GM23338 (cell line): ENCODE measurements at places on chromosomes 1 and 21. TPM values are rescaled to one million over a fixed set of nuclear protein-coding genes. Genes with fewer than 3 reads are reported as not detected.

Gene LDLRAD1
- total RNA-seq: not detected in 2 replicates

DNA sequence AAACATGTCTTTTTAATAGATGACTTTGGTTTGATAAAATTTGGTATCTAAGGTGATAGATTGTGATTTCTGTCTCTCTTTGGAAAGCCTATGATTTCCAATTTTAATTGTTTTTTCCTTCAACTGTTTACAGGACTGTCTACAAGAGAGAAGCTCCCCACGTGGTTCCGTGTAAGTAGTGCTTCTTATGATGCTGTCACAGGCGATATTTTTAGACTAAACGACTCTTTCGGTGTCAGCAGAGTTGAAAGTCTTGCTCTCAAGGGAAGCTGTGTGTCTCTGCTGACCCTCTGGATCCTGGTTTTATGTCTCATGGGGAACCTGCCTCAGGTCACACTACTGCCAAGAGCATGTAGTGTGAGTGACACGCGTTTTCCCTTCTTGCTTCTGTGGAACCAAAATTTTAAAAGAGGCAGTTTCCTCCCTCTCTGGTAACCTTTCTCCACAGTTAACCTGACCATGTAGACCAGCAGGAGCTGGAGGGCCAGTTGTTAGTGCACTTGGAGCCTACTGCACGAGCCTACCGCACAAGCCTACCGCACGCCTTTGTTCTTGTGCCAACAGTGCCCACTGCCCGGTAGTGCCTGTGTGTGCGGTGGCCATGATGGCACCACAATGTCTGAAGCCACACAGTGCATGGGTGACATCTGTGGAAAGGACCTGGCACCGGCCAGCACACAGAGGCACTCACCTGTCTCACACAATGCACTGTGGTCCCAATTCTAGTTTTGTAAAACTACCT lies 91.9 kb downstream of the PCBP3 start:
- DNase-seq: no peak

DNA sequence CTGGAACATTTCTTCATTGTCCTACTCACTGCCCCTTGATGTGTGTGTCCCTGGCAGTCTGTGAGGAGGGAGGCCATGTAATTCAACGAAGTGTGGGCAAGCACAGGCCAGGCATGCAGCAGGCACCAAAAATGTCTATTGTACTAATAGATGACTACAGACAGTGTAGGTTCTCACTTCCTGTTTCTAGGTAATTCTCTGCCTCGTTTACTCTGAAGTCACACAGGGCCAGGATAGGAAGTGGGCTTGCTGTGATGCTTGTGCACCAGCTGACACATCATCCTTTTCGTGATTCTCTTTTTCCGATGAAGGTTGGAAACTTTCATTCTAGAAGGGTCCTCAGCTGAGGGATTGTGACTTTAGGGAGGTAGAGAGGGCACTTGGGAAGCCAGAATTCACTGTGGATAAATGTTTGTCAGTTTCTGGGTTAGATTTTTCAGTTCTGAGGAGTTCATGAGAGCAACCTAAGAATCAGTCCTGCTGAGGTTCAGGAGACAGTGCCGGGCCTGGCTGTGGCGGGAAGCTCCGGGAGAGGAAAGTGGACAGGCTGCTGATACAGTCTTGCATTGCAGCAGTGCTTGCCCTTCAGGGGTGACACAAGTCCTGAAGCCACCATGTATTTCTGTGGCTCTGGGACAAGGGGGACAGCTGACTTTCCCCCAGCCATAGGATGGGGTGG lies 4.3 kb upstream of the CSF1 start:
- DNase-seq: no peak

Gene CCDC30
- 0.23 and 0.56 TPM in 2 replicates for total RNA-seq

Gene CFAP45
- not detected in 2 replicates for total RNA-seq

Gene CENPL
- 23.5 and 40.7 TPM in 2 replicates for total RNA-seq

Gene DCLRE1B
- total RNA-seq: 8.7 and 9.7 TPM in 2 replicates

Gene TSPAN2
- total RNA-seq: 11.8 and 15.0 TPM in 2 replicates

DNA sequence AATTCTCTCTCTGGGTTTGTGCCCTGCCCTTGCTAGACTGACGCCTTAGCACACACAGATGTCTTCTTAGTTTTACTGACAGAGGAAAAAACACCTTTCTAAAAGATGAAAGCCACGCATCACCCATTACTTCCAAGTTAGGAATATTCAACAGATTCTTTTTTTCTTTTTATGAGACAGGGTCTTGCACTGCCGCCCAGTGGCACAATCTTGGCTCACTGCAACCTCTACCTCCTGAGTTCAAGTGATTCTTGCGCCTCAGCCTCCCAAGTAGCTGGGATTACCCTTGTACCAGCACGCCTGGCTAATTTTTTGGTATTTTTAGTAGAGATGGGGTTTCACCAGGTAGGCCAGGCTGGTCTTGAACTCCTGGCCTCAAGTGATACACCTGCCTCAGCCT lies 169.2 kb downstream of the APP start:
- no peak for DNase-seq

Gene CD1D
- total RNA-seq: 1.3 and 2.7 TPM in 2 replicates

GRCh38 chr1:29444782-29445729 lies 208.7 kb downstream of the PTPRU start:
- DNase-seq: no peak

Gene MYOG
- total RNA-seq: not detected in 2 replicates

DNA sequence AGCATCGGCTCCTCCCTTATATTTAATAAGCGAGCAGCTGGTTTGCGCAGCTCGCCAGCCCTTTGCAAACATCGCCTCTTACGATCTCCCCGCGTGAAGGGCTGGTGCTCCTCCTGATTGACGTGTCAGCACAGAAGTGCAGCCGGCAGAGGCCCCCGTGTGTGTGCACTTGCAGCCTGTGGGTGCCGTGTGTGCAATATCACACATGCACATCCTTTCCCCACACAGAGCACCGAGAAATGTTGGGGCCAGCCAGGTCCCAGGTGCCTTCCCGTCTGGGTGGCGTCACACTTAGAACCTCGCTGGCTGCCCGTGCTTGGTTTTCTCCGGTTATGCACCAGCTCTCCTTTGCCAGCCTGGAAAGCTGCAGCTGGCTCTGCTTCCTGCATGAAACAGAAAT lies 126.6 kb upstream of the AJAP1 start:
- DNase-seq: no peak

Gene GFI1
- total RNA-seq: 0.21 TPM in 1 of 2 replicates, not detected in the other

Gene PCNX2
- 61.2 and 88.3 TPM in 2 replicates for total RNA-seq

Gene GBP6
- not detected in 2 replicates for total RNA-seq

DNA sequence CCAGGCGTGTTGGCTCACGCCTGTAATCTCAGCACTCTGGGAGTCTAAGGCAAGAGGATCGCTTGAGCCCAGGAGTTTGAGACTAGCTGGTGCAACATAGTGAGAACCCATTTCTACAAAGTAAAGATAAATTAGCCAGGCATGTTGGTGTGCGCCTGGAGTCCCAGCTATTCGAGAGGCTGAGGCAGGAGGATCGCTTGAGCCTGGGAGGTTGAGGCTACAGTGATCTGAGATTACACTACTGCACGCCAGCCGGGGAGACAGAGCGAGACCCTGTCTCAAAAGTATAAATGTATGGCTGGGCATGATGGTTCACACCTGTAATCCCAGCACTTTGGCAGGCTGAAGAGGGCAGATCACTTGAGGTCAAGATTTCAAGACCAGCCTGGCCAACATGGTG lies 51.5 kb upstream of the LBR start:
- DNase-seq: no peak

DNA sequence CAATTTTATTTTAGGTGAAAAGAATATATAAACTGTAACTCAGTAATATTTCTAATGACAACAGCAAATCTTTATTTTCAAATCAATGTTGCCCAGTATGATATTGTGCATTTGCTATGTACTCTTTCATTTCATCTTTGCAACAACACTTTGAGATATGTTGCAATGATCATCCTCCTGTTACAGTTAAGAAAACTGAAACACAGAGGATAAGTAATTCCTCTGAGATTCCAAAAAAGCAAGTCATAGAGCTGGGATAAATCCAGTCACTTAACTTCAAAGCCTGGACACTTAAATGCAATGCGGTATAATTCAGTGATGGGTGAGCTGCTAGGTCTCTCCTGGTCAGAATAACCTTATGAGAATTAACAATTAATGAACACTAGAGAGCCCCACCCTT lies 48.6 kb upstream of the EXO1 start:
- no peak for DNase-seq

- no peak for DNase-seq
These were observed 22.7 kb downstream of the PRKACB start for GRCh38 chr1:84166797-84167196.

GRCh38 chr1:16906873-16907272 lies 11.1 kb downstream of the RNU1-2 start:
- no peak for DNase-seq

GRCh38 chr1:89800022-89800655 lies 20.7 kb upstream of the LRRC8D start:
- DNase-seq: no peak

DNA sequence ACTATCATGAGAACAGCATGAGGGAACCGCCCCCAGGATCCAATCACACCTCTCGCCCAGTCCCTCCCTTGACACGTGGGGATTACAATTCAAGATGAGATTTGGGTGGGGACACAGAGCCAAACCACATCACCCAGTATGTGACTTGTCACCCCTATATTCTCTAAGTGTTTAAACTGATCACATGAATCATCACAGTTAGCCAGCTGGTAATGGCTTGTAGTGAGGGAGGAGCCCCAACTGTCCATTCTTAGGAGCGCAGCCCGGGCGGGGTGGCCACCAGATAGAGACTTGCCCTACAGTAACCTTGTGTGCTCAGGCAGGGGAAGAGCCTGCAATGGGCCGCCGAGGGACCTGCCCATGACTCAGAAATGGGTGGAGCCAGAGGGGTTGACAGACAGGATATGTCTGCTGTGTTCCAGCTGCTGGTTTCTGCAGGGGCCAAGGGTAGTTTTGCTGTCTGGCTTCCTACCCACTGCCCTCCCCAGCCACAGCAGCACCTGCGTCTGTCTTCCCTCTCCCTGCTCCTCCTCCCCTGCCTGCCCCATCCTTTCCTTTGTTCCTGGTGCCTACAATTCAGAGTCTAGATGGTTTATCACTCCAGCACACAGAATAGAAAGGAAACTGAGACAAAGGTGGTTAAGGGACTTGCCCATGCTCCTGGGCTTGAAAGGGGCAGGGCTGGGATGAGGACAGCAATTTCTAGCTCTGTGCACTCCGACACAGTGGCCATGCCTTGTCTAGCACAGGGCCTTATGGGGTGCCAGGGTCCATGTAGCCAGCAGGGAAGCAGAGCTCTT lies 9.2 kb downstream of the ABCG1 start:
- peak; percentile 71 for DNase-seq

DNA sequence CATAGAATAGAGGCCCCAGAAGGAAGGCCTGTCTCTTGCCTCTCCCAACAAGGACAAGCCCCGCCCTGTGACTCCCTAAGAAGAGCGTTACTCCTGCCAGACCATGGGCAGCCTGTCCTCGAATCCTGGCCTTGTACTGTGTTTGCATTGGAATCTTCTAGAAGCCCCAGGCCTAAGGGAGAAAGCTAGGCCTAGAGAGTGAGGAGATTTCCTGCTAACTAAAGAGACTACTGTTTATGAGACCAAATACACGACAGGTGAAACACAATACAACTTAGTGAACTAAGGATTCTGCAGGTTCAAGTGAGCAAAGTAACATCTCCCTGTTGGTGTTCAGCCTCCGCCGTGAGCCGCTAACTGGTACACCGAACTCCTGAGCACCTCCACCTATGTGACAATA lies 62.7 kb downstream of the SYF2 start:
- no peak for DNase-seq

Gene CCDC185
- total RNA-seq: 0.08 and 0.56 TPM in 2 replicates

DNA sequence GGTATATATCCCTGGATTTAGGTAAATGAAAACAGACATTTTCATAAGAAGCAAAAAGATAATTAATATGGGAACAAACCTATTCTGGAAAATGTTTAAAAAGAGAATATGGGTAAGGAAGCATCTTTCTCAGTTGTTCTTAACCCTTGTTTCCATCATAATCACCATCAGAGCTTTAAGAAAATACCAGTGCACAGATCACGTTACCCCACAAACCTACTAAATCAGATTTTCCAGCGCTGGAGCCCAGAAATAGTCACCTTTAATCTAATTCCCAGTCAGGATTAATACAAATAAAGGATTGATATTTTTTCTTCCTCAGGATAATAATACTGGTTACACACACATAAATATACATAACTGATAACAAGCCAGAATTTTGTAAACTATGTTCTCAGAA lies 44.6 kb downstream of the PTPRC start:
- DNase-seq: no peak

- no peak for DNase-seq
These were observed 17.1 kb downstream of the TEX35 start for GRCh38 chr1:178530037-178530402.

- peak; percentile 73 for DNase-seq
These were observed 2.1 kb downstream of the FBLIM1 start for GRCh38 chr1:15760520-15761211.

Gene CD160
- not detected in 2 replicates for total RNA-seq

DNA sequence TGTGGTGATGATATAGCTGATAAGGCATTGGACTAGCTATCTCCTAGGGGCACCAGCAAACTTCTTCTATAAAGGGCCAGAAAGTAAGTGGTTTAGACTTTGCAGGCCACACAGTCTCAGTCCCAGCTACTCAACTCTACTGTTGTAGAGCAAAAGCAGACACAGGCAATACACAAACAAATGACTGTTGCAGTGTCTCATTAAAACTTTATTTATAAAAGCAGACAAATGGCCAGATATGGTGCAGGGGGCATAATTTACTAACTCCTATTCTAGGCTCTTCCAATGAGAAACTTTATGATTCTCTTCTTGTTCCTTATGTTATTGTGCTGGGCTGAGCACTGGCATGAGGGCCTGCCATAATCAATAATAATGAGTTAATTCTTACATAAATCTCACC lies 176.8 kb upstream of the POU3F1 start:
- no peak for DNase-seq

Gene CASQ1
- total RNA-seq: 1.2 and 2.8 TPM in 2 replicates

Gene OLFML2B
- total RNA-seq: 3.7 and 4.3 TPM in 2 replicates

- DNase-seq: no peak
These were observed 80.3 kb downstream of the LRIG2 start for GRCh38 chr1:113153116-113153803.

Gene BGLAP
- total RNA-seq: 0.42 and 2.7 TPM in 2 replicates

DNA sequence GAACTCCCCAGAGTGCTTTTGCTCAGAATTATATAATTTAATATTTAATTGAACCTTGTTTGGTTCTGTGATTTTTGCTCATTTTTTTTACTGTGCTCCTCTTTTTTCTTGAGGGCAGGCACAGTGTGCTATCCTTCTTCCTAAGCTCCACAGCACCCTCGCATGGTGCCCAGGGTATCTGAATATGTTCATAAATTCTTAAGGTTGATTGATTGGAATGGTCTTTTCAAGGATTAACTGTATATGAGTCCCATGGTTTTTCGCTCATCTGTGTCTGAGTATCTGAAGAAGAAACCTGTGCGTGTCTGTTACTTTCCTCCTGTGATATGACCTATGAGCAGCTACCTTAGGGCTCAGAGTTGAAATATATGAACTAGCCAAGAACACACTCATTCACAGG lies 393.7 kb downstream of the HLX start:
- peak; percentile 2 for DNase-seq
